ENCODE measurements at places on chromosomes 6 and 20.
A peak's percentile ranks its signal among the peaks of the same experiment; 100 is the strongest.

DNA sequence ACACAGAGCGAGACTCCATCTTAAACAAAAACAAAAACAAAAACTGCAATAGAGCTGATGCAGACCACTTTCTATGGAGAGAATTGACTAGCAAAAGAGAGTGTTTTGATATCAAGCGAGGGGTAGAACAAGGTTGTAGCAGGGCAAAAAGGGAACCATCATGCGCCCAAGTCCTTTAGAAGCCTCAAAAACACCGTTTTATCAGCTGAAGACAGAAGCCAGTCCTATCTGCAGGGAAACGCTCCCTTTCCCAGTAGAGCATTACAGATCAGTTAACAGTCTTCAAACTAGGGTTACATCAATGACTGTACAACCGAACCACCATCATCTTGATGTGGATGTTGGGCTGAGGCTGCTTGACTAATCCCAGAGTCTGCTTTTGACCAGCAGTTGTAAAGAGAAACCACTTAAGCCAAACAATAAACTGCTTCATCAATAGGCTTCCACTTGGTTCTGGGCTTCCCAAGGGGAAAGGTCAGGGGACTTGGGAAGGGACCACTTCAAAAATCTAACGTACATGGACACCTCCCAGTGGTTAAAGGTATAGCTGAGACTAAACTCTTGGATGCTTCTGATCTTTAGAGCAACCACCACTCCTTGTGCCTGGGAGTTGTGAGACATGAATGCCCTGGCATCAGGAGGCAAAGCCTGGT, 59.6 kb upstream of the SPDEF start:
- DNase-seq, result no peak

DNA sequence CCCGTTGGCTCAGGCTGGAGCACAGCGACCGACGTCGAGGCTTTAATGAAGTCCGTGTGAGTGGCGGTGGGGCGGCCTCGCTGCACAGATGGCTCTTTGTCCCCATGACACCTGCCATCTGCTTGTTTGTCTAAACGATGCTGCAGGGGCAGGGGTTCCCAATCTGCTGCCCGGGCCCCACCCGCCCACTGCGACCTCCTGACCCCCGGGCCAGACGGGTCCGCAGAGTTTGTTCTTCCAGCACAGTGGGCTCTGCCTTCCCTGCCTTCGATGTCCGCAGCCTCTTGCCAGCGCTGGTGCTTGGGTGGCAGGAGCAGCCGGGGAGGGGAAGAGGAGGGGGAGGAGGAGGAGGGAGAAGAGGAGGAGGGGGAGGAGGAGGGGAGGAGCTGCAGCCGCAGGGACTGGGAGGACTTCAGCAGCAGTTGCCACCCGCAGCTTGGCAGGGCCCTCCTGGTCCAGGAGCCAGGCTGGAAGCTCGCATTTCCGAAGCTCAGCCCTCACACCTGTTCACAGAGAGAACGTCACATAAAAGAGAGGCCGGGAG, 210.0 kb downstream of the DLL1 start:
- peak; percentile 66 for DNase-seq

- no peak for DNase-seq
Observed at GRCh38 chr6:90646940-90647339, 60.1 kb upstream of the MAP3K7 start.

DNA sequence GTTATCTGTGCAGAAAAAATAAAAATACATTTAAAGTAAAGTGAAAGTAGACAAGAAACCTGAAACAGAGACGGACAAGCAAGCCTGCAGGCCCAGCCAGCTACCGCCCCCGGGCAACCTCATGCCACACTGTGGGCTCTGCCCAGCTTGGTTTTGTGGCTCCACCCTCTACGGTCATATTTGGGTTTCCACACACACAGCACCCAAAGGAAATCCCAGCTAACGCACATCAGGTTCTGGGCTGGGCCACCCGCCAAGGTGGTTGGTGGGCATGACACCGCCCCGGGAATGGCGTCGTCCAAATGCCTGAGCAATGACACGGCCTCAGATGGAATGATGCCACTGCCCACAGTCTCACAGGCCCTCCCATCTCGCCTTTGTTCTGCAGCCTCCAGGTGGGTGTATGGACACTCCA, 22.9 kb downstream of the FAM110A start:
- DNase-seq, result no peak

DNA sequence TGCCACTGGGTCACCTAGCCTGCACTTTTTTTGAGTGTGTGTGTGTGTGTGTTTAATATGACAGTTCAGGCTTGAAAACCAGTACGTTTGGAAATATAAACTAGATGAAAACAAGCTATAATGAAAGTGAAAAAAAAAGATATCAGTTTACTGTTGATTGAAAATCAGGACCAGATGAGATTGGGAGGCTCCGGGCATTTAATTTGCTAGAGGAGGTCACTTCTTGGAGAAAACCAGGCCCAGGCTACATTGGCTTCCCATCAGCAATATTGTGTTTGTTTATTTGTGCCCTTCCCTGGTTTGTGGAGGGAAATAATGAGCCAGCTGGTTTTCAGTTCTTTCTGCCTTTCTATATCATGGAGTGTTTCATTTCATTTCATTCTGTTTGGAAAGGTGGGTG, 246.6 kb upstream of the JAG1 start:
- no peak for DNase-seq
